RCC 7860 (cell line): ENCODE measurements at places on chromosomes 7 and 10.

DNA sequence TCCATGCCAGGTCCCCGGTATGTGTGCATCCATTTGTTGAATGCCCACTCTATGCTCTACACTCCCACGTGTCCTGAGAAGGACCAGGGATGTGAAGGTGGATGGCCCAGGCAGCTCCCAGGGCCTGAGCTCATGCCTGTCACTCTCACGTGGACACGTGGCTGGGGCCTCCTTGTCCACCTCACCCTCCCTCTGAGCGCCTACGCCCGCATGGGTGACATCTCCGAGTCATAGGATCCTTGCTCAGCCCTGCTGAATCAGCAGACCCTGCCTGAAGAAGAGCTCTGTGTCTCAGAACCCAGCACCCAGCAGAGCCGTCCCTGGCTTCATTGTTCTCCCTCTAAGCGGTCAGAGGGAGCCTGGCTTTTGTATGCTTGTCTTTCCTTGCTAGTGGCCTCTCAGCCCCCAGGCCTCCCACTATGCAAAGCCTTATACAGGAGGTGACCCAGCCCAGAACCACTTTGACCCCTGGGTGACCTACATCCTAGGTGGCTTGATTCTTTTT, 107.9 kb upstream of the PPIF start:
- peak; percentile 68 for DNase-seq

DNA sequence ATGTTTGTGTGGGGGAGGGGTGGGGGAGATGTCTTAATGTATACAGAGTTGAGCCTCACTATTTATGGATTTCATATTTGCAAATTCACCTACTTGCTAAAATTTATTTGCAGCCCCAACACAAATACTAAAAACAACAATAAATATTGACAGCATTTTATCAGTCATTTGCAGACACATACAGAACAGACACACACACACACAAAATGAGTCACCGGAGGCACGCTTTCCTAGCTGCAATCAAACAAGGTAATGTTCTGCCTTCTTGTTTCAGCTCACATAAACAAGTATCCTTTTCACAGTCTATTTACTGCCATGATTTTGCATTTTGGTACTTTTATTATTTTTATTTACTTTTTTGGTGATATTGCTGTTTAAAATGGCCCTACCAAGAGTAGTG, 88.5 kb downstream of the IPMK start:
- no peak for DNase-seq

- DNase-seq: peak; percentile 40
Observed at GRCh38 chr10:52779541-52780390, 7.2 kb upstream of the MBL2 start.

DNA sequence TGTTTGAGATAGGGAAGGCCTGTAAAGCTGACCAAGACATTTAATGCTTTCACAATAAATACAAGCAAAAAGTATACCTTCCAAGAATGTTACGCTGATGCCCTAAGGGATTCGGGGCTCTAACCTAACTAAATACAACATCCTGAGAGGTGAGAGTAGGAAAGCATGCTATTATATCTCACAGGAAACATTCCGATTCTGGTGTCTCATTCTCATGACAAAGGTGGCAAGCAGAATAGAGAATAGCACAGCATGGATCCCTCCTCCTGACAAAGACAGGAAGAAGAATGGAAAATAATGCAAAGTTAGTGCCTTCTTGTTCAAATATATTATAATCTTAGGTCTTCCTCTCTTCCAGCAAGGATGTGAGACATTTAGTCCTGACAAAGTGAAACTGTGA, 504.3 kb downstream of the TFEC start:
- DNase-seq: no peak

DNA sequence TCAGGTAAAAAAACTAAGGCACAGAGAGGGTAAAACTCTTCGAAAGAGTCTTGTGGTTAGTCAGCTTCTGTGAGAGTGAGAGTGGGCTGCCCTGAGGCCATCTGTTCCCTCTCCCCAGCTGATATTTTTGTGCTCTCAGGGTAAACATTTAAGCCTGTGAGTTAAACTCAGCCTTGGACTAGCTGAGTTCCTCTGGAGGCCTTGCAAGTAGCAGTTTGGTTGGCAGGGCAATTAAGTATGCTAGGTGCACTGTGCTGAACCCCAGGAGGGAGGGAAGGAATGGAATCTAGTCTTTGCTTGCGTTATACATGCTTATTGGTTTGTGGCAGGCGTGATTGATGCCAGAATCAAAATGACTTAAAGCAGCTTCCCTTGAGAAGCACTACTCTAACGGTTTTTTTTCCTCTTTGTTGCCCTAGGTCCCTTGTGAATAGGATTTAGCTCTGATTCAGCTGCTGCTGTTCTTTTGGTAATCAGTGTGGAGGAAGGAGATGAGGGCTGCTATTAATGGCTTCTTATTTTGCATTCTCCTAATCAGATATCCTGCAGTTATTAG, 140.2 kb downstream of the AUTS2 start:
- no peak for DNase-seq

GRCh38 chr7:156684251-156684650, 43.7 kb downstream of the RNF32 start:
- no peak for DNase-seq

GRCh38 chr7:33550363-33550762, 355.0 kb upstream of the BMPER start:
- no peak for DNase-seq

GRCh38 chr7:28447071-28447470, 34.8 kb downstream of the CREB5 start:
- DNase-seq: no peak

DNA sequence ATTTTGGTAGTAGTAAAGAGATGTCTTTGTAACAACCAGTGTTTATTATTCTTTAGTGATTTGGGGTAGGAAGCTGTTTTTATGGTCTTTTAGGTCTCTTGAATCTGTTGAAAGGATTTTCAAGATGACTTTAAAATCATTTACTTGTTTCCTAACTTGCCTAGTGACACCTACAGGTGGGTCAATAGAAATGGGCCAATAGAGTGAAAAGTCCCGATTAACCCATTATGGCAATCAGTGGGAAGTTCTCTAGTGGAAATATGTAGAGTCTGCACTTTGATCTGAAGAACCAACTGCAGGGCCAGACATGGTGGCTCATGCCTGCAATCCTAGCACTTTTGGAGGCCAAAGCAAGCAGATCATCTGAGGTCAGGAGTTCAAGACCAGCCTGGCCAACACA, 374.7 kb upstream of the BMPER start:
- no peak for DNase-seq

- DNase-seq: no peak
Observed at GRCh38 chr7:45457591-45457990, 116.6 kb upstream of the ADCY1 start.

- DNase-seq: no peak
Observed at GRCh38 chr10:78443900-78444571, 410.4 kb downstream of the RPS24 start.

GRCh38 chr7:119545118-119545517, 727.9 kb upstream of the KCND2 start:
- DNase-seq: peak; percentile 47

DNA sequence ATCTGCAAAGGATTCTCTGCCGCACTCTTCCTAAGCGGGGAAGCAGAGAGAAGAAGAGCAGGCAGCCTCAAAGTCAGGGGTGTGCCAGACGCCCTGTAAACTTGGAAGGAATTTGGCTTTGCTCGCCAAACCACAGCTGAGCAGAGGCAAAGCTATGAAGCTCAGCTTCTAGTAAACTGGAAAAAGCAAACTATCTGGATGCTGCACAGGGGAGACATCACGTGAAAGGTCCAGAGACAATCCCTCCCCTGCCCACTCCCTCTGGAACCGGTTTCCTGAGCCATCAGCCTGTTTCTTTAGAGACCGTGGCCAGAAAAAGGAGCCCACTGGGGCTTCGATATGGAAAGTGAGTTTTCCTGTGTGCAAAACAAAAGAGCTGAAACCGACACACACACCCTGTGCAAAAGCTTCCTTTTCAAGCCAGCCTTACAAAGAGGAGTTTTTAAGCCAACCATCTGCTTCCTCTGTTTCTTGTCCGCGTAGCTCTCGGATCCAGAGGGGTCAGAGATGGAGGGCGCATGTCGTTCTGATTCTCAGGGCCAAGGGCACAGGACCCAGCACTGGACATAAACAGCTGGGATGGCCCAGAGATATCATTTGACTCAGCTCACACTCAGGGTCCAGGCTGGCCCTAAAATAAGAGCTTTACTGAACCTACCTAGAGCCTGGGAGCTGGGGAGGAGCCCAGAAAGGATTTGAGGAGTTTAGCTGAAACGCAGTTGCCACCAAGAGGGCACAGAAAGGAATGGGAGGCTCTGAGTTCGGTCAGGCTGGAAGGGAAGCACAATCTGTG, 58.2 kb upstream of the DNAAF5 start:
- no peak for DNase-seq

DNA sequence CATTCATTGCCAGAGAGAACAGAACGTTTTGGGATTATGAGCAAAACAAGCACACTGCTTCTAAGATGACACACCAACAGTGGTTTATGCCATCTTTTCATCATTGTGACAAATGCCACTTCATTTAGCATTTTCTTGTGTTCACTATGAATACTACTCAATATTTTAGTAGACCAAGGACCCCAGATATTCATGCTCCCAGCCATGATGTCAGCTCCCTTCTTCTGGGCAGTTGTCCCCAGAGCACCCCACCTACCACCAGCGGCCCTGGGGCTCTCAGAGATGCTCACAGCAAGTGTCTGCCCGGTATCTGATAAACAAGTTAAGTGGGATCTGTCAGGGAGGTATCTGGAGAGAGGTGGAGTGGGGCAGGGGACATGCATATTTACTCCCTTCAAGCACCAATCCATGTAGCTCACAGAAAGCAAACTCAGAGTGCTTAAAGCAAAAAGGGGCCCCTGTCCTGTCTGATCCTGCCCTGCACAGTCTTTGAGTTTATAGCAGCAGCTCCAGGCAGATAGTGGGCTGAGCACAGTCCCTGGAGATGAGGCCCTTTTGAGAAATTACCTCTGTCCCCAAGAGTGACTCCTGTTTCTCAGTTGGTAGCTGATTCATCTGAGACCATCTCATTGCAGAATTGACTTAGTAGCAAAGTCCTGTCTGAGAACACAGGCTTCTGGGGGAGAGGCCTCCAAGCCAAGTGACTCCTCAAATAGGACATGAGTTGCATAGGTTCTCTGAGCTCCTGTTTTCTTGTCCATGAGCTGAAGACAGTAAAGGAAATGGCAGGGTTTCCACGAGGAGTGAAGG, 281.8 kb upstream of the KLF6 start:
- DNase-seq: no peak

GRCh38 chr7:120229084-120229483, 43.9 kb upstream of the KCND2 start:
- DNase-seq: no peak

DNA sequence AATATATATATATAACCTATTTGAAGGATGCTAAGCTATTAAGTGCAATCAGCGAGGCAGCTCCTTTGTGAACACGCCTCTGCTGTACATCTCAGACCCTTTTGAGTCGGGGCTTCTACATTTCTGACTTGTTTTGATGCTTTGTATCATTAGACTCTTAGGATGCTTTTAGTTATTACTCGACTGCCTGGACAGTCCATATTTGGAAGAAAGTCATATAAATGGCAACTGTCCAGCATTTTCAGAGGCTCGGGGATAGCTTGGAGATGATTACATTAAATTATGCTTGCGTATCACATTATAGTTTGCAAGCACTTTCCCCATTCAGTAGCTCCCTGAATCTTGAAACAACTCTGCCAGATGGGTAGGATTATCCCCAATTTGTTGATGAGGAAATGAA, 257.9 kb downstream of the PTEN start:
- no peak for DNase-seq

DNA sequence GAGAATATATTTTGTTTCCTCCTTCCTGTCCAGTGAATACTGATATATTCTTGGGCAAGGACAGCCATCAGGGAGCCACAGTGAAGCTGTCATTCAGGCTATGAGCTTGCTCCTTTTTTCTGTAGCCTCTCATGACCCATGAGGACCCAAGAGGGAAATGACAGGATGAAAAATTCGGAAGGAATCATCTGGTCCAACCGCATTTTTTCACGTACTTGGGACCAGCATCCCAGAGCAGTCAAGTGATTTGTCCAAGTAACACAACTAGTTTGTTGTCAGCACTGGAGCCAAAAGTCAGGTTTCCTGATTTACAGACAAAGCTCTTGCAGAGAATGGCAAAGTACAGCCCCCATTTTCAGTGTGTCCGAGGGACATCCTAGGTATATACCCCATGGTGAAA, 47.2 kb upstream of the AGBL3 start:
- DNase-seq: no peak

DNA sequence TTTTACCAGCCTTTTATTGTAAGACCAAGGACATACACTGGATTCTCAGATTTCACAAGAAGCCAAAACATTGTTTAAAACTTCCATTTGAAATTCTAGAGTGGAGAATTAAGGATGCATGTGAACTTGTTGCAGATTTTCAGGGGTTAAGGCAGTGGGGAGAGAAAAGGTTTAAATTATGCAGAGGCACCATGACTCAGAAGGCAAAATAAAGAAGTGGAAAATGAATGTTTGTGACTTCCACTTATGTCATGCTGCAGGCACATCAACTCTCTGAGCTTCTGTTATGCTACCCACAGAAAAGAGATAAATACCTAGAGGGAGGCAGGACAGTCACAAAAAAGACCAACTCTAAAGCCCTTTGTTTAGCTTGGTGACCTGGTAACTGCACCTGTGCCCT, 84.4 kb upstream of the BET1 start:
- no peak for DNase-seq

DNA sequence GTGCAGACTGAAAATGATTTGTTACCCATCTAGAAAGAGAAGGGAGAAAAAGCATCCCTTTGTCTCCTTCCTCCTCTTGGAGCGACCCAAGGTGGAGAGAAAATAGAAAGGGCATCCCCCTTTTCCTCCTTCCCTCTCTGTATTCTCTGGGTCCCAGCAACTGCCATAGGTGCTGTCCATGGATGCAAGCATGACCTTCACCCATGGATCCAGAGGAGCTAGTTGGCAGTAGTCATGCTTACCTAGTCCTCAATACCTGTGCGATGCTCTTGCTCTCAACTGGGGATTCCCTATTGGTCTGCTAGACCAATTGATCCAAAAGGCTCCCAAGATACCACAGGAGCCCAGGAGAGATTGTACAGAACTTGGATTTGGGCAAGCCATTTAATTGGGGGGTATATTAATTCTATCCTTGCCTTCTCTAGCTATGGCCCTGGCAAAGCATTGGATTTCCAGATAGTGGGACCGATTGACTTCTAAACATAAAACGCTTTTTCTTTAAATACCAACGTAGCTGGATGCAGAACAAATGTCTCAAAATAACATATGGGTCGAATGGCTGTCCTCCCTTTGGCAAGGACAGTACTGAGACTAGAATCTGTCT, 547.8 kb upstream of the IGFBP3 start:
- DNase-seq: no peak

DNA sequence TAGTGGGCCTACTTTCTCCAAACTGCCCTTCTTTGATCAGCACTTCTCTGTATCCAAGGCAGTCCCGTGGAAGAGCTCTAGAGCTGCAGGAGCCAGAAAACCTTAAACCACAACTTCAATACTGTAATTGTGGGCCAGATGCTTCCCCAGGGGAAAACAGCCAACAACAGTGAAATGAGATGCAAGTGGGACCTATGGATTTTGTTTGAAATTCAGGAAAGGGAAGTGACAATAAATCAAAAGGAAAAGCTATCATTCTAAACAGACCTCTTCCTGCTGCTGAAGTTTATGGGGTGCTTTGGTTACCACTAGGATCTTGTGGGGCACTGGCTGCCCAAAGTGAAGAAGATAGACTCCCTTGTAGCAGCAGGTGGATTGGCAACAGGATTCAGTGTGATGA, 1031.7 kb downstream of the LRMDA start:
- DNase-seq: no peak

GRCh38 chr10:24938076-24938475, 14.3 kb downstream of the PRTFDC1 start:
- DNase-seq: no peak

GRCh38 chr10:9733766-9734165, 1283.9 kb upstream of the CELF2 start:
- DNase-seq: no peak
